ENCODE measurements at places on chromosomes 12 and 14. TPM values are rescaled to one million over a fixed set of nuclear protein-coding genes. Genes with fewer than 3 reads are reported as not detected.

The PGF gene
- total RNA-seq = 0.29 TPM

The SPX gene
- not detected for total RNA-seq

The SYT1 gene
- 0.09 TPM for total RNA-seq

The LHX5 gene
- not detected for total RNA-seq

The KLHDC2 gene
- 115 TPM for total RNA-seq

The WDR20 gene
- total RNA-seq = 53.1 TPM

The LRRC9 gene
- not detected for total RNA-seq

The PRPF40B gene
- total RNA-seq = 16.5 TPM

The LMNTD1 gene
- not detected for total RNA-seq

The PROX2 gene
- total RNA-seq = not detected

The KCNA5 gene
- not detected for total RNA-seq

The KRT74 gene
- 0.39 TPM for total RNA-seq

The OSBPL8 gene
- 130 TPM for total RNA-seq

The EID3 gene
- 13.0 TPM for total RNA-seq

The SYCP3 gene
- 0.45 TPM for total RNA-seq

The KRT85 gene
- total RNA-seq = not detected

The NTS gene
- not detected for total RNA-seq

The CPM gene
- total RNA-seq = 1.8 TPM

The PRH2 gene
- not detected for total RNA-seq

The TOMM20L gene
- not detected for total RNA-seq

The TCL1B gene
- total RNA-seq = 0.88 TPM

The PPP1R1A gene
- not detected for total RNA-seq

The ANKRD33 gene
- total RNA-seq = not detected

Measured in T-cell (primary cell).